G401 (cell line): ENCODE measurements at places on chromosomes 6 and 20. TPM values are rescaled to one million over a fixed set of nuclear protein-coding genes. Genes with fewer than 3 reads are reported as not detected.

DNA sequence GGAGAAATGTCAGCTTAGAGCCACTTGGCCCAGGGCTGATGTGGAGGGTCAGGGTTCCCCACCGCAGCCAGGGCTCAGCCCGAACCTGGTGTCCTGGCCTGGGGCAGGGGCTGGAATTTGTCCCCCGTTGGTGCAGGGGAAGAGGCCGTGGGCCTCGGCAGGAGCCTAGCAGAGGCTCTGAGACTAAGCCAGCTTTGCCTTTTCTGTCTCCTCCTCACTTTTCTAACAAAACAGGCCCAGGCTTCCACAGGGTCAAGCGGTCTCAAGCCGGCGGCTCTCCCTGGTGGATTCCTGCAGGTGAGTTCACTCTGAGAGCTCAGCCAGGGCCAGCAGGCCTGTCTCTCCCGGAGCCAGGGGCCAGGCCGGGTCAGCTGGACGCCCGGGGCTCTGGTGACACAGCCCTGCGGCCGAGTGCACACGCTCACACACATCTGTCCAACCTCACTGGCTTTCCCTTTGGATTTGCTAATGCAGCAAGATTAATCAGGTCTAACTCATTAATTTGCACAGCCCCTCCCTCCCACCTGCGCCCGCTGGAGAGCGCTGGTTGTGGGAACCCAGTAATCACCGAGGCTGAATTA, 2.9 kb upstream of the CHRNA4 start:
- no peak for DNase-seq

DNA sequence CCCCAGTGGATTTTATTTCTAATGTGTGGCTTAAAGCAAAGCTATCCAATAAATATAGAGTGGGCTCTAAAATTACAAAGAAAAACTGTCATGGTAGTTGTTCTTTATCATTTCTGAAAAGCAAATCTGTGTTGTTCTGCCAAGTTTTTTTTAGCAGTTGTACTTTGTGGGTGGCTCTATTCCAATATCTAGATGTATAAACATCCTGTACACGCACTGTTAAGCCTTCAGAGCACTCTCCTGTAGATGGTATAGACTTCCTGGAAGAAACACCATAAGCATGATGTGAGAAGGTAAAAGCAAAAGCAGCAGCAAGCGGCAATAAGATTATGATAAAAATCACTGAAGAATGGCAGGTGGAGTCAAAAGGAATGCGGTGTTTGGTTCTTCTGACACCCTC, 21.5 kb upstream of the TMEM30A start:
- DNase-seq = no peak

- no peak for DNase-seq
These were observed 85.0 kb upstream of the CEP85L start for GRCh38 chr6:118736440-118736839.

DNA sequence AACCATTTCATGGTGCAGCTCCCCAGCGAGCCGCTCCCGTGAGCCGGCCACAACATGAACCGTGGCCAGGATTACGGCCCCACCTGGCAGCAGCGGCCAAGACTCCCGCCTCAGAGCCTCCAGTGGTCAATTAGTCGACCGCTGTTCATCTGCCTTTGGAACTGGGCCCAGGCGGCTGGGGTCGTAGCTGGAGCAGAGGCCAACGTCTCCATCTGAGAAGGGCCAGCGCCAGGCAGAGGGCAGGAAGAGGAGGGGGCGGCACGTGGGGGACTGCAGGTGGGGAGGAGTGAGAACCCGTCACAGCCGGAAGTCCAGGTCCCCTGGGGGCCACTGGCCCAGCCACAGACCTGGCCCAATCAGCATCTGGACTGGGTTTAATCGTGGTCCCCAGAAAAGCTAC, 184.3 kb downstream of the TAF4 start:
- DNase-seq = no peak

- no peak for DNase-seq
These were observed 300.4 kb upstream of the MARCKS start for GRCh38 chr6:113556775-113557174.

The TGM3 gene
- total RNA-seq = not detected in 2 replicates

- DNase-seq = no peak
These were observed 11.6 kb upstream of the F13A1 start for GRCh38 chr6:6331946-6332601.

The SPTLC3 gene
- not detected in 2 replicates for total RNA-seq

The RCAN2 gene
- not detected in 2 replicates for total RNA-seq

- DNase-seq = no peak
These were observed 10.1 kb downstream of the SLC22A2 start for GRCh38 chr6:160248538-160248937.

GRCh38 chr20:17560344-17561074, 9.4 kb upstream of the DSTN start:
- DNase-seq = no peak

- no peak for DNase-seq
These were observed 13.0 kb downstream of the CD83 start for GRCh38 chr6:14130435-14131075.

- DNase-seq = no peak
These were observed 448.6 kb downstream of the PHF3 start for GRCh38 chr6:64084185-64084663.

DNA sequence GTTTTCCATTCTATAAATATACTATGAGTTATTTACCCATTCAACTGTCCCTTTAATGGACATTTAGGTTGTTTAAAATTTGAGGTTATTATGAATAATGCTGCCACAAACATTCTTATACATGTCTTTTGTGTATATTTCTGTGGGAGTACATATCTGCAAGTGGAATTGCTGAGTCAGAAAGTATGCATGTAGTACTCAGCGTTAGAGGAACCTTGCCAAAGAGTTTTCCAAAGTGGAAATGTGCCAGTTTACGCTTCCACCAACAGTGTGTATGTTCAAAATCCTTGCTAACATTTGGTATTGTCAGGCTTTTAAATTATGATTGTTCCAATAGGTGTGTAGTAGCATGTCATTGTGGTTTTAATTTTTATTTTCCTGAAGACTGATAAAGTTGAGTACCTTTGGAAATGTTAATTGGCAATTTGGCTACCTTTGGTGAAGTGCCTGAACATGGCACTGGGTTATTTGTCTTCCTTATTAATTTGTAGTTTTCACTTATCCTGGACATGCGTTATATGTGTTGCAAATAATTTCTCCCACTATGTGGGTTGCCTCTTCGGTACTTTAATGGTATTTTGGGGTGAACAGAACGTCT, 341.2 kb downstream of the CD83 start:
- DNase-seq = no peak

DNA sequence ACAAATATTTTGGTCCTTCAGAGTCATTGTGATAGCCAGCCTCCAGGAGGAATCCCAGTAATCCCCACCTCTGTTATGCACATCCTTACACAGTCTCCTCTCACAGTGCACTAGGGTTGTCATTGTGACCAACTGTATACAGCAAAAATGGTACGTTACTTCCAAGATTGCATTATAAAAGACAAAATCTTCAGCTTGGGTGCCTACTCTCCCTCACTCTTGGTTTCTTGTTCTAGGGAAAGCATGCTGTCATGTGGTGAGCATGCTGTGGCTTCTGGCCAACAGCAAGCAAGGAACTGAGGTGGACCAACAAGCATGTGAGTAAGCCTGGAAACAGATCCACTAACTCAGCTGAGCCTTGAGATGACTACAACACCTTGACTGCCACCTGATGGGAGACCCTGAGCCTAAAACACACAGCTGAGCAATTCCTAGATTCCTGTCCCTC, 130.1 kb upstream of the DST start:
- peak; percentile 76 for DNase-seq

The KIF3B gene
- 14.6 and 19.1 TPM in 2 replicates for total RNA-seq

The PNPLA1 gene
- not detected in 2 replicates for total RNA-seq

The LRRC73 gene
- 0.03 TPM in 1 of 2 replicates, not detected in the other for total RNA-seq

- no peak for DNase-seq
These were observed 188.7 kb upstream of the GMDS start for GRCh38 chr6:2434116-2434515.

DNA sequence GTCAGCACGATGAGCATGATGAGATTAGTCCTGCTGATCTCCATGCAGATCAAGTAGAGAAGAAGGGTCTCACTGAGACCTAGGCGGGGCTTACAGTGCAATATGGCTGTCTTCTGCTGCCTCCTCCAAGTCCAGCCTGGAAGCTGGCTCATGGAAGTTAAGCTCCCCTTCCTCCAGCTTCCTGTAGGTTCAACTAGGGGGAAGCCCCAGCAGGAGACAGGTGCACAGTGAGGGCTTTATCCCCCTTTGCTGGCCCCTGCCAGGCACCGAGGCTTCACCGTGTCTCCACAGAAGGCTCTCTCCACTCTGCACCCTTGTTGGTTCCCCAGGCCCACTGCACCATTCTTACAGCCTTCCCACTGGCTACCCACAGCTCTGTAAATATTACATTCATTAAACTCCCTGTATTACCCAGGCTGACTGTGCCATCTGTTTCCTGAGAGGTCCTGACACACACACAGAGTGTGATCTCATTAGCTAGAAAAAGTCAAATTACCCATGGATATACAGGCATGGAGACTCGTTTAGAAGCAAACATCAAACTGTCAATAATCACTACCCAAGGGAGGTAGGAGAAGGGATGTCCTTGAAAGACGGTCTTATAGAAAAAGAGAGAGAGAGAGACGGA, 90.4 kb downstream of the SLC2A10 start:
- no peak for DNase-seq

- no peak for DNase-seq
These were observed 150.3 kb upstream of the PREP start for GRCh38 chr6:105553171-105553570.

DNA sequence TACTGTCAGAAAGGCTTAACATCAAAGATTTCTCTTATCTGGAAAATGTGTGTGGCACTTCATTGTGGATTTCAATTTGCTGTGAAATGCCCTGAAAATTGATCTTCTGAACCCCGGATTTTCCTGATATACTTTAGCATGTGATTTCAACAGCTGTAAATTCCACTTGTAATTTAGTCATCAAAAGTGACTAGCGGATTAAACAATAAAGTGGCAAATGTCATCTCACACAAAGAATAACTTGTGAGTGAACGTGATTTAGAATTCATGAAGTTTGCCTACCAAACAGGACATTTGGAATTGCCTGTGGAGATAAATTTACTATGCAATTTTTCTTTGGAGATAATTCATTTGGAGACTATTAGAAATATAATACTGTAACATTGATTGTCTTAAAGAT, 601.6 kb downstream of the COL12A1 start:
- no peak for DNase-seq

The SGK2 gene
- total RNA-seq = 0.27 TPM in 1 of 2 replicates, not detected in the other

GRCh38 chr20:45154183-45154582, 20.5 kb upstream of the PI3 start:
- DNase-seq = no peak

DNA sequence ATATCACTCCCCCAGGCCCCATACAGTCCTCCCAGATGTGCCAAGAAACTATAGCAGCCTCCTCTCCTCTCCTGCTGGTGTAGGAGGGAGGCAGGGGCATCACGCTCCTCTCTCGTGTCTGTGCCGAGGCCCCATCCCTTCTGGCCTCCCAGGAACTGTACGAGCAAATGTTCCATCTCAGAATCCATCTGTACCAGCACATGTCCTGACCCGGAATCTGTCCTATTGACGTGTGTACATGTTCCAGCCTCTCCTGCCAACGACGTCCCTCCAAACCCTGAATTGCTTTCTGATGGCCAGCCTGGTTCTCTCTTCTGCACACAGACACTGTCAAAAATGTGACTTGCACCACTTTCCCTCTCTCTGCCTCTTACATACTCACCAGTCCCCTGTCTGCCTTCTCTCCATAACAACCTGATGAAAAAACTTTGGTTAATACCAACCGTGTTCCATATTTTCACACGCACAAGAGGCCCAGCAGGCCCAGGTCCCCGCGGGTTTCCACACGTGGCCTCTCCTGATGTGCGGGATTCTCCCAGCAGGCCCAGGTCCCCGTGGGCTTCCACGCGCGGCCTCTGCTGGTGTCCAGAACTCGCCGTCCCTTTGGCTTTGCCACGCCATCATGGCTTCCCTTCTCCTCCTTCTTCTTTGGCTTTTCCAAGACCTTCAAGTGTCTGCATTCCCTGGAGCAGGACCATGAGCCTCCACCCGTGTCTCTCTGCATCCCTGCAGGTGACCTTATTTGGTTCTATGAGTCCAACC, 125.2 kb upstream of the THBS2 start:
- DNase-seq = no peak

DNA sequence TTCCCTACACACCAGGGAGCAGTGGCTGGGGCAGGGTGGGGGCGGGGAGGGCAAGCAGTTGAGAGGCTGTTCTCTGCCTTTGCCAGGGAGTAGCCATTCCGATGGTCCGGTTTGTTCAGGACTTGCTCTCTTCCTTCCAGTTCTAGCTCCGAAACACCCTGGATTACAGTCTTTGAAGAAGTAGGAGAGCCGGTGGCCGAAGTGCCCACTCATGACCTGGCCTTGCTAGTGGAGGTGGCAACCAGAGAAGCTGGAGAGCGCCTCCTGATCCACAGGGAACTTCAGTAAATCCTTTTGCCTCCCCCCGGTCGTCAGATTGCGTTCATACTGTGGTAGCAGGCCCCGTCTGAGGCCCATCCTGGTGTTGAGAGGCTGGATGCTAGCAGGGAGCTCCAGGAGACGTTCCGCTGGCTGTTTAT, 92.8 kb downstream of the ARID1B start:
- DNase-seq = no peak

- no peak for DNase-seq
These were observed 61.9 kb upstream of the CARMIL1 start for GRCh38 chr6:25217302-25217701.

GRCh38 chr6:16108921-16109658, 19.8 kb upstream of the MYLIP start:
- DNase-seq = no peak

The SIM1 gene
- 0.03 TPM in 1 of 2 replicates, not detected in the other for total RNA-seq

The TTK gene
- total RNA-seq = 37.9 and 62.7 TPM in 2 replicates

DNA sequence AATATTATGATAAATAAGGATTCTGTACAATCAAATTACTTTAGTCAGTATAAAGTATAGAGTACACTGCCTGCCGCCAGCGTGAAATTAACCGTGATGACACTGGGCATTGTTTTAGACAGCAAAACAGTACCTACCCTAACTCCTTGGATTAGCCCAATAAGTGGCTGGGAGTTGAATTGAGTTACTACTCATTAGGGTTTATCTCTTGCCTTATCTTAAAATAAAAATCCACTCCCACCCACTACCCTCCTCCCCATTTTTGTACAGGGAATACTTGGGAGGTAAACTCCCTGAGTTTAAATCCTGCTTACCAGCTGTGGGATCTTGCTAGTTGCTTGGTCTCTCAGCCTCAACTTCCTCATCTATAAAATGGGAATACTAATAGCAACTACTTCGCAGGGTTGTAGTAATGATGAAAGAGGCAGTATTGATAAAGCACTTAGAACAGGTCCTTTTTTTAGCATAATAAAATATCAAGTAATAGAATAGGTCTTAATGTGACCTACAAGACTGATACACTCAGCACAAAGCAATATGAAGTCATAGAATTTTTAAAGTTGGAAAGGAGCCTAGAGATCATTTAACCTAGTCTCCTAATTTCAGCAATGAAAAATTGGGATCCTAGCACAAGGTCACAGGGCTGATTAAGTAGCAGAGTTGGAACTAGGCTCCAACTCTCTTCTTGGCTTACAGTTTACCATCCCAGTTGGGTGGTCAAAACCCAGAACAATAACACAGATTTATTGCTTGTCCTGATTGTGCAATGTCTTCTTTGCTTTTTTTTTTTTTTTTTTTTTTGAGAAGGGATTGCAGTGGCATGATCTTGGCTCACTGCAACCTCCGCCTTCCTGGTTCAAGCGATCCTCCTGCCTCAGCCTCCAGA, 23.8 kb downstream of the PHACTR2 start:
- DNase-seq = no peak

- DNase-seq = no peak
These were observed 269.6 kb downstream of the CD109 start for GRCh38 chr6:73965539-73966029.
